ENCODE measurements at places on chromosomes 1 and 21.

DNA sequence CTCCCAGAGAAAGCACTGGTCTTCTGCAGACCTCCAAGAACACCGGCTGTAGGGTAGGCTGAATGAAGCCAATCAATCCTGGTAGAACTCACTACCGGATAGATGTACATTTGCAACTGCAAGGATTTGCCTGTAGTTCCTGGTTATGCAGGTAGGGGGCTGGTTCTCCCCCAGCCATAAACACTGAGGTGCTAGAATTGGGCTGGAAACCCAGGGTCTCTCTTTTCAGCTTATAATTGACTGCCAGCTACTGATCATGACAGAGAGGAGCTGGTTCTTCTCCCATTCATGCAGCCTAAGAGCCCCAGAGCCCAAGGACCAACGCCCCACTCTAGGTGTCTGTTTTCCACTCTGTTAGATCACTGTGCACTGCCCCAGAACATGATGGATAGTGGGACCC is 21.5 kb upstream of the MTARC2 start:
- DNase-seq: no peak

- DNase-seq: no peak
Observed at GRCh38 chr1:184838504-184838951, 83.9 kb upstream of the EDEM3 start.

DNA sequence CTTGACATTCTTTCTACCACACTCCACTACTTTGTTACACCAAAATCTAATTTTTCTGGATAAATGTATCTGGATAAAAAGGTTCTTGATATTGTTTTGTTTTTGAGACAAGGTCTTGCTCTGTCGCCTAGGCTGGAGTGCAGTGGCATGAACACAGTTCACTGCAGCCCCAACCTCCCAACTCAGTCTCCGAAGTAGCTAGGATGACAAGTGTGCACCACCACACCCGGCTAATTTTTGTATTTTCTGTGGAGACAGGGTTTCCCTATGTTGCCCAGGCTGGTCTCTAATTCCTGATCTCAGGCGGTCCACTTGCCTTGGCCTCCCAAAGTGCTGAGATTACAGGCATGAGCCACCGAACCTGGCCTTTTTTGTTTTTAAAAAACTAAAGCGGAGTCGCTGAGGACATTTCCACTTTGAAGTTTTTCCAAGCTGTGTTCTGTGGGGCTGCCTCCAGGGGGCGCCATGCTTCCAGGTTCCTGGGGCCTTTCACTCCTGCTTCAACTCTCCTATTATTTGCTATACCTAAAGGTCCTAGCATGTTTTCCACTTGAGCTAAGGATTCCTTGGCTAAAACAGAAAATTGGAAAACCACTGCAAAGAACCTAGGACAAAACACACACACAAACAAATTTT is 14.1 kb upstream of the NCMAP start:
- no peak for DNase-seq

DNA sequence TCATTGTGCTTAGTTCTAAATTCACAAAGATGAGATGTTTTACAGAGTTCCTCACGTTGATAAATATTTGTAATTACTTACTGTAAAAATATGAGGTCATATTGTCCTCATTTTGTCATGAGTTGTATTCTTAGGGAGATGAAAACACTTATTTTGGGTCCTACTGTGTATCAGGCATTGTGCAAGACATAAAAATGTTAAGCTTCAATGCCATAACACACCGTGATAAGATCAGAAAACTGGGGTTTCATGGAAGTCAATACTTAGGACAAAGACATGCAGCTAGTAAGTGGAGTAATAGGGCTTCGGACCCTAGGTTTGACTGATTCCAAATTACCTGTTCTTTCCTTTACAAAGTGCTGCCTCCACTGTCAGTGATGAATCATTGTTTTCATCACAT is 720.7 kb upstream of the ZP4 start:
- DNase-seq: no peak

DNA sequence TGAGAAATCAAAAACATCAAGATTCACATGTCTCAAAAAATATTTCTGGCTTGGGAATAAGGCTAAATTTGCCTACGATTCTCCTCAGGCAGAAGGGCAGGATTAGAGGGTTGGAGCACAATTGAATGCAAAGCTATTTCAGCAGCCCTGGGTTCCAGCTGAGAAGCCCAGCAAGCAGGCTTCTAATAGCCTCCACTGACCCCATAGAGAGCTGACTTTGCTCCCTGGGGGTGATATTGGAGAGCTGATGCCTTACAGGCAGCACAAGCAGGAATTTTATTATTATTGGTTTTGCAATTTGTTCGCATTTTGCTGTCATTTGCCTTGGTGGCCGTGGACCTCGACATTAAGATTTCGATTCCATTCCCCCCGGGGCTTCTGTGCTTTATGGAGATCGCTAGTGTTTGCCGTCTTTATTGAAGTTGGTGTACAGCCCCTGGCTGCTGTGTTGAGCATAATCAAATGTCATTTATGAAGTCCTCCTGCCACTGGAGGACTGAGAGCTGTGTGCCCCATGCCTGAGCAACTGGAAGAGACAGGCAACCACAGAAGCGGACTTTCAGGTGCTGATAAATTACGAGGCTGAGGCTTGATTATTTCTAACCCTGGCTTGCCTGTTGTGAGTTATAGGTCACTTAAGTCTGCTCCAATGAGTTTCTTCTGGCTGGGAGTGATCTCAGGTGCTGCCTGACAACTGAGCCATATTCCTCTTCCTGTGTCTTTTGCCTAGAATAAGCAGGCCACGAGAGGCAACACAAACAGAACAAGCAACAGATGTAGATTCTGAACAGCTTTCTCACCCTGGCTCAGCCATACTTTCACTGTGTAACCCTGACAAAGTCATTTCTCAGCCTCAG is 518.4 kb upstream of the CAMK1G start:
- no peak for DNase-seq

GRCh38 chr1:115320377-115320776 is 17.7 kb downstream of the NGF start:
- DNase-seq: no peak

DNA sequence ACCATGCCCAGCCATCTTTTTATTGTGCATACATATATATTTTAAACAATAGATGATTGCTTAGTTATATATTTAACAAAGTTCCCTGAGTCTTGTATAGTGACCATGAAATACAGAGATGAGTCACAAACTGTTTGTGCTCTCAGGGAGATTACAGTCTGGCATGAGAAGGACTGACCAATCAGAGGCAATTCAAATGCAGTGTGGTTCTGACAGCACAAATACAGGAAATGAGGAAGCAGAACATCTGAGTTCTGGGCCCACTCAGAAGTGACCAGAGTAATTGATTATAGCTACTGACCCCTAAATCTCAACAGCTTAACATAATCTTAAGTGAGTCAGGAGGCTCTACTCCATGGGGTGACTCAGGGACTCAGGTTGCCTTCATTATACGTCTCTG is 534.5 kb downstream of the OMA1 start:
- no peak for DNase-seq

GRCh38 chr1:224903955-224904354 is 25.5 kb upstream of the DNAH14 start:
- no peak for DNase-seq

GRCh38 chr1:196147530-196147929 is 460.7 kb downstream of the KCNT2 start:
- no peak for DNase-seq

- no peak for DNase-seq
Observed at GRCh38 chr1:45802343-45803298, 791 bp upstream of the MAST2 start.

DNA sequence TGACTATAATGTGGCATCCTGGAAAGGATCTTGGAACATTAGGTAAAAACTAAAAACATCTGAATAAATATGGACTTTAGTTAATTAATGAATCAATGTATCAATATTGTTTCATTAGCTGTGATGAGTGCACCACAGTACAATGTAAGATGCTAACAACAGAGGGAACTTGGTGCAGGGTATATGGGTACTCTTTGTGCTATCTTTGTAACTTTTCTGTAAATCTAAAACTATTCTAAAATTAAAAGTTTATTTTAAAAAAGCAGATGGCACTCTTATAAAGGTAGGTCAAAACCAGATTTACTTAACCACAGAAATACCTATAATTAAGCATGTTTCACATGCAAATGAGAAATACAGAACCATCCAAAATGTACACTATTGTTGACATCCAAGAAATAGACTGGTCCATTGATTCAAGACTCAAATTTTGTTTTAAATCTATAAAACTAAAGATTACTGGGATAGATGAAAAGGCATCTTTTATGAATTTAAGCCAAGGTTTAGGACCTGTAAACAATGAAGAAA is 38.4 kb downstream of the ACBD3 start:
- DNase-seq: no peak

GRCh38 chr1:24693827-24694379 is 50.8 kb downstream of the SRRM1 start:
- DNase-seq: no peak

- DNase-seq: no peak
Observed at GRCh38 chr1:169327875-169328274, 39.7 kb downstream of the NME7 start.

GRCh38 chr1:247337250-247337746 is 5.6 kb upstream of the ZNF496 start:
- DNase-seq: no peak

DNA sequence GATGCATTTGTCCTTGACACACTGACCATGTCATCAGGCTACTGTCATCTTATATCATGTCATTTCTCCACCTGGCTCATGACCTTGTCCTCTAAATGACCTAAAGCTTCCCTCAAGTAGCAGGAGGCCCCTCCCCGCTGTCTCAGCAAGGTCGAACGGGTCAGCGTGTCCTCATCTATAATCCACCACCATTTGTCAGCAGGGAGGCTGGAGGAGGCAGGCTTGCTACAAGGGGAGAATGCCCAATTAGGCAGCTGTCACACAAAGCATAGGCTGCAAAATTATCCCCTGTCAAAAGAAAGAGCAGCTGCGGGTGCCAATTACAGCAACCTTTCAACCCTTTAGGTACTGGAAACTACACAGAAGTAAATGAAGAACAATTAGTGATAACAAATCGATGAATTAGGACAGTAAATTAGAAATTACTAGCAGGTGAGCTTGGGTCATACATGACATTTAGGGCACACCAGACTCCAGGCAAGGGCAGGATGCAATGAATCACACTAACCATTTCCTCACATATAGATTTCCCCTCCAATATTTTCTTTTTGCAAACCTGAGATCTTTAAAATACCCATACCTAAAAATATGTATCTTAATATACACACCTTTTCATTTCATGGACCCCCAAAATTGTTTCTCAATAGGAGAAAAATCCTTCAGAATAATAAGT is 61.2 kb downstream of the NRIP1 start:
- no peak for DNase-seq

GRCh38 chr1:215825056-215825455 is 258.0 kb downstream of the KCTD3 start:
- DNase-seq: no peak

DNA sequence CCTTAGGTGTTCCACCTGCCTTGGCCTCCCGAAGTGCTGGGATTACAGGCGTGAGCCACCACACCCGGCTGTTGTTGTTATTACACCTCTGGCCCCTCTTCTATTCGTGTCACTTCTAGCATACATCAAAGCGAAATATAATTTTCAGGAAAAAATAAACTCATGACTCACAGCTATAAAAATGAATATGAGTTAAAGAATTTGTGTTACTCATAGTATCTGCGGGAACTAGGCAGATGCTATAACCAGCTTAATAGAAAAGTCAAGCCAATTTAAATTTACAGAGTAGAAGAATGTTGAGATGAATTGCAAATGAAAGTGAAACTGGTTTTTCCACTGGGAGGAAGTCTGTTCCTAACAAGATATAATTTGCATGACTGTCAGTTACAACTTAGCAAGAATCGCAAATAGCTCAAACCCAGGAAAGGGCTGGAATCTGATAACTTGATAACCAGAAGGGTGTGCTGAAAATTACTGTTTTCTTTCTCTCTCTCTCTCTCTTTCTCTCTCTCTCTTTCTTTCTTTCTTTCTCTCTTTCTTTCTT is 11.2 kb downstream of the OR2W3 start:
- DNase-seq: no peak

DNA sequence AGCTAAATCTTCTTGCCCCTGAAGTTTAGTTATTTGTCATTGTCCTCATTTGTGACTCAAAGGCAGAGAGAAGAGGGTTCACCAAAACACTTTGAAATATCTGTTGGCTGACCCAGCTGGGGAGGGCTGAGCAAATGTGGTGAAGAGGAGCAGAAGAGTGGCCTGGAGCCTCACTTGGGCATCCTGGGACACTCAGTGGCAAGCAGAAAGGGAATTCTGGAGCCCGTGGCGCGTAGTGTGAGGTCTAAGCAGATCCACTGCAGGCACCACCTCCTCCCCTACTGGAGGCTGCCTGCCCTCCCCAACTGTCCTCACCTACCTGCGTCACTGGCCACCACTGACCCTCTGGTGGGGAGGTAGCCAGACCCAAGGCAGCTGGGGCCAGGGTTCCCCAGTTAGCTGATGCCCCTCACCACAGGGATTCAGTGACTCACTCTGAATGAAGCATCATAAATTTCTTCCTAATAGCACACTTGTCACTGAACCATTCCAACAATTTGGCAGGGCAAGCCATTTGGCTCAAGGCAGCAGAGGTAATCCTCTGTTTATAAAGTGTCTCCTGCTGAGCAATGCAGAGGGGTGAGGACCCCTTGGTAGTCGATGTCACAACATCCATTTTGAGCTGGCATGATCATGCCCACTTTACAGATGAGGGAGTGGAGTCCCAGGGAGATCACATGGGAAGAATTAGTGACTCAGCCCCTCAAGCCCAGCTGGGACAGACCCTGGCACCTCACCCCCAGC is 80.3 kb downstream of the NENF start:
- no peak for DNase-seq
